NCI-H1694 treated with DMSO at 0.1 percent for 48 hours (cell line): ENCODE measurements at places on chromosomes 5 and 9.

GRCh38 chr5:174521449-174521848 is 202.9 kb upstream of the MSX2 start:
- DNase-seq, result no peak

GRCh38 chr9:35271637-35272036 is 109.8 kb downstream of the UNC13B start:
- no peak for DNase-seq

DNA sequence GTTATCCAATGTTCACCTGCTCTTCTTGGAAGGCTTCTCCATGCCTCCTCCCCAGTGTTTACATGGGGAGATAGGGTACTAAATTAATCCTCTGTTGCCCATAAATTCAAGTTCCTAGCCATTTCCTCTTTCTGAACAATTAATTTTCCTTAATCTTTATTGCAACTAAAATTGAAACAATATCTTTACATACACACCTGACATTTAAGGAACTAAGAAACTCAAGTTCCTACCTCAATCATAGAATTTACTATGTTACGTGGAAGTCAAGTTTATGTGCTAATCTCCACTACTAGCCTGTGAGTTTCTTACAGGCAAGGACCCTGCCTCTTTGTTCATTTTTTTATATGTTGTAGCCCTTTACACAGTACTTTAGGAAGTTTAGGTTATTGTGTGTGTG is 10.1 kb upstream of the ADRB2 start:
- DNase-seq, result no peak

DNA sequence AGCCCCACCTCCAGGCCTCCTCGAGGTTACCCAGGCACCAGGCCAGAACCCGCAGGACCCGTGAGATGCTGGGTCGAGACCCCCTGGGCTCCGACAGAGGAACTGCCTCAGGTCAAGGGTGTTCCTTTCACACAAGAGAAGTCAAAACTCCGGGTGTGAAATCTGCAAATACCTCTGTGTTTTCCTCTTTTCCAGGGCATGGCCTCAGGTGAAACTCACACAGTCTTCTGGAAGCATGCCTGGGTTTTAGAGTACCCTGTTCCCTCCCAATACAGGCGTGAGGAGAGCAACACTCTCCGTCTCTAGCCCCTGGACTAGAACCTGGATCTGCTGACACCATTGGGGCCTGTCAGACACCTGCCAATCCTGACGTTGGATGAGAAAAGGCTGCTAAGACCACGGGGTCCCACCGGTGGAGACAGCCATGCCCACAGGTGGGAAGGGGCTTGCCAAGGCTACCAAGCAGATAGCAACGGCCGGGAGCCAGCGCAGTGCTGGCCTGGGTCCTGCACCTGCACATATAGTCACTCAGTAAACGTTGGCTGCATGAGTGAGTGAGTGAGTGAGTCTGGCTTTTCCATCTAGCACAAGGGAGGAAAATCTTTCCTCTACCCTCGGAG is 182.0 kb upstream of the PPP1R26 start:
- no peak for DNase-seq

GRCh38 chr9:136805207-136805740 is 2.5 kb upstream of the RABL6 start:
- DNase-seq, result no peak

GRCh38 chr5:132815454-132815853 is 2.4 kb downstream of the SOWAHA start:
- DNase-seq, result no peak
